ENCODE measurements at places on chromosomes 3 and 15.

- no peak for DNase-seq
Observed at GRCh38 chr3:113485161-113485609, 29.8 kb downstream of the SPICE1 start.

GRCh38 chr3:159128628-159129027 lies 326.8 kb downstream of the MFSD1 start:
- DNase-seq = no peak

DNA sequence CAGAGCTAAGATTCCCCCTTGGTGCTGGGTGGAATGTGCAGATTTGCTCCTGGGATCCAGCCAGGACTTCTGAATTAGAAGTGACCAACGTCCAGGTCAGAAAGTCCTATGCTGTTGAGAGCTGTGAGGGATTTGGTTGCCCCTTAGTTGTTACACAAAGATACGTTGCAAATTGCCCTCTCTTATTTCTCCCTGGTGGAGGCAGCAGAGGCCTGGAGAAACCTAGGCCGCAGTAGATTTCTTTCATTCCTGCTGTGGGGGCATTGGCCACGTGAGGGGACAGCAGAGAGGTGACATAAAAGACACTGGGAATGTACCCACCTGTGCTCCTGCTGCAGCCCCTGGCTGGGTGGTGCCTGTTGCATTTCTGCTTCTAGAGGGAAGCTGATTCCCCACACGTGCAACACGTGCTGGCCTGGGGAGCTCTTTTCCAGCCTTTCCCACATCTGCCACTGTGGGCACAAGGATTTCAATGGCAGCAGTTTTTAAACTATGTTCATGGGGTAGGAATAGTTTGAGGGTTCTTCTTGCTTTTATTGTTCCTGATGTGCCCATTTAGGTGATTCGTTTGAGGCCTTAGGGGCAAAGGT lies 65.7 kb downstream of the SYNM start:
- DNase-seq = no peak

GRCh38 chr15:45259796-45260195 lies 7.8 kb downstream of the SLC28A2 start:
- DNase-seq = no peak

DNA sequence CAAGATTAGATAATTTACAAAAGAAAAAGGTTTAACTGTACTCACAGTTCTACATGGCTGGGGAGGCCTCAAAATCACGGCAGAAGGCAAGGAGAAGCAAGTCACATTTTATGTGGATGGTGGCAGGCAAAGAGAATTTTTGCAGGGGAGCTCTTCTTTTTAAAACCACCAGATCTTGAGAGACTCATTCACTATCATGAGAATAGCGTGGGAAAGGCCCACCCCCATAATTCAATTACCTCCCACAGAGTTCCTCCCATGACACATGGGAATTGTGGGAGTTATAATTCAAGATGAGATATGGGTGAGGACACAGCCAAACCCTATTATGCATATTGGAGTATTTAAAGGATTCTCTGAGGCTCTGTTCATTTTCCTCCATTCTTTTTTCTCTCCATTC lies 138.7 kb upstream of the CADM2 start:
- DNase-seq = no peak

- no peak for DNase-seq
Observed at GRCh38 chr3:182484682-182485081, 308.6 kb upstream of the ATP11B start.

- no peak for DNase-seq
Observed at GRCh38 chr3:31193871-31194270, 299.4 kb upstream of the GADL1 start.

DNA sequence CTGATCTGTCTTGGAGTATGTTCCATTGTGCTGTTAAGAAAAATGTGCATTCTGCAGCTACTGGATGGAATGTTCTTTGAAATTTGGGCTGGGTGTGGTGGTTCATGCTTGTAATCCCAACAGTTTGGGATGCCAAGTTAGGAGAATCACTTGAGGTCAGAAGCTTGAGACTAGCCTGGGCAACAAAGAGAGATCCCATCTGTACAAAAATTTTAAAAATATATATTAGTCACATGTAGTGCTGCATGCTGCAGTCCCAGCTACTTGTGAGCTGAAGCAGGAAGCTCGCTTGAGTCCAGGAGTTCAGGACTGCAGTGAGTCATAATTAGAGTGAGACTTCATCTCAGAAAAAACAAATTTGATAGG lies 62.8 kb upstream of the PLSCR4 start:
- DNase-seq = peak; percentile 57

GRCh38 chr3:11498646-11499045 lies 145.1 kb downstream of the VGLL4 start:
- DNase-seq = no peak

DNA sequence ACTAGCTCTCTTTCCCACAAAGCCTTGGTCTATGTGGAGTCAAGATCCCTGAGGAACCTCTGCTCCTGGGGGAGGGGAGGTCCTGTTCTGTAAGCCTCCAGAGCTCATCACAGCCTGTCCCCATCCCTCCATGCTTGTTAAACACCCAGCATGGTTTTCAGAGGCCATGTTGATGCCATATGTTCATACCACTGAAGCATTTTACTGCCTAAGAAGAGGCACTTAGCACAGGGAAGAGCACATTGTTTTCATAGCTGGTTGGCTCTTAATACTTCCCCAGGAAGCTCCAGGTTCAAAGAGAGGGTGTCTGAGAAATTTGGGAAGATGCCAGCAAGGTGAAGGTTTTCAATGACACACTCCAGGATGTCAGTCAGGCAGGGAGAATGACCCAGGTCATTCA lies 25.6 kb downstream of the CPNE4 start:
- no peak for DNase-seq

Measured in RKO (cell line).